Fibroblast of villous mesenchyme (primary cell): ENCODE measurements at places on chromosomes 6 and 20. TPM values are rescaled to one million over a fixed set of nuclear protein-coding genes. Genes with fewer than 3 reads are reported as not detected.

The XKR7 gene
- not detected in 2 replicates for total RNA-seq

The NOX3 gene
- not detected in 2 replicates for total RNA-seq

The WASF1 gene
- total RNA-seq, result 10.3 and 14.2 TPM in 2 replicates

The CST8 gene
- not detected in 2 replicates for total RNA-seq

The SLX4IP gene
- 3.2 and 5.6 TPM in 2 replicates for total RNA-seq

The MYB gene
- total RNA-seq, result 0.32 and 0.43 TPM in 2 replicates

The PPP1R16B gene
- total RNA-seq, result not detected in 2 replicates

The DYNLT2 gene
- total RNA-seq, result 1.3 TPM in 2 replicates

The RIPPLY2 gene
- total RNA-seq, result not detected in 2 replicates

The TRIM15 gene
- total RNA-seq, result not detected in 2 replicates

The NINL gene
- 8.2 and 10.3 TPM in 2 replicates for total RNA-seq

The CDK19 gene
- total RNA-seq, result 9.9 and 10.3 TPM in 2 replicates

The DEFB124 gene
- not detected in 2 replicates for total RNA-seq

The ZNF311 gene
- total RNA-seq, result 0.43 and 0.97 TPM in 2 replicates

The HTR1E gene
- not detected in 2 replicates for total RNA-seq

The PXDC1 gene
- total RNA-seq, result 82.1 and 92.4 TPM in 2 replicates

The COL11A2 gene
- total RNA-seq, result under 0.01 and 0.32 TPM in 2 replicates

The MTFR2 gene
- total RNA-seq, result 0.97 and 4.3 TPM in 2 replicates

The CTCFL gene
- total RNA-seq, result not detected in 2 replicates

The KCNB1 gene
- 0.32 TPM in 1 of 2 replicates, not detected in the other for total RNA-seq

The BMP2 gene
- total RNA-seq, result 4.3 and 19.3 TPM in 2 replicates

The CCM2L gene
- total RNA-seq, result under 0.01 TPM in 1 of 2 replicates, not detected in the other

The NR2E1 gene
- not detected in 2 replicates for total RNA-seq

The GLP1R gene
- total RNA-seq, result not detected in 2 replicates

The HLA-DPA1 gene
- 0.43 and 0.97 TPM in 2 replicates for total RNA-seq

The FAM83C gene
- total RNA-seq, result not detected in 2 replicates
